ENCODE measurements at places on chromosomes 5 and 9.

- DNase-seq = no peak
Observed at GRCh38 chr9:85212209-85212608, 529.5 kb downstream of the AGTPBP1 start.

- DNase-seq = no peak
Observed at GRCh38 chr5:133714161-133714915, 102.0 kb upstream of the FSTL4 start.

GRCh38 chr5:66247176-66247960 is 103.3 kb downstream of the SREK1 start:
- DNase-seq = no peak

GRCh38 chr9:130156672-130157071 is 15.5 kb upstream of the NCS1 start:
- no peak for DNase-seq

- peak; percentile 64 for DNase-seq
Observed at GRCh38 chr5:179907556-179908324, at the start of gene TBC1D9B. TBC1D9B (minus strand) TSS chr5:179907897; CDS start chr5:179907821, 76 bp downstream.

GRCh38 chr9:105330201-105330600 is 85.8 kb downstream of the SLC44A1 start:
- DNase-seq = no peak

- no peak for DNase-seq
Observed at GRCh38 chr5:81800797-81801196, 49.9 kb upstream of the SSBP2 start.

DNA sequence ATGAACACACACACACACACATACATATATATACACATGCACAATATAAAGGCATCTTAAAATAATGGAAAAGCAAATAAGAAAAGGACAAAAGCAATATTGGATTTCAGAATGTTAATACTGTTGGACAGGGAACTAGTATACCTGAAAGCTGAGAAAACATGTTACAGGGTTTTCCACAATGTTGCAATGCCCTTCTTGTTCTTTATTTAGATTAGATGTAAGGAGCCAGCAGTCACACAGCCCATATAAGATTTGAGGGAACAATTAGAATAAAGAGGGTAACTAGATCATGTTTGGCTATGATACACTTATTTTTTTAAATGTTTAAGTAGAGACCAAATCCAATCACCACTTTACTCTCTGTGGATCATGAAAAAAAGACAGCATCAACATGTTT is 61.7 kb downstream of the SH3TC2 start:
- no peak for DNase-seq

GRCh38 chr5:130549884-130550561 is 615.0 kb downstream of the HINT1 start:
- no peak for DNase-seq

GRCh38 chr9:137449081-137449844 is 8.1 kb upstream of the ENTPD8 start:
- no peak for DNase-seq

DNA sequence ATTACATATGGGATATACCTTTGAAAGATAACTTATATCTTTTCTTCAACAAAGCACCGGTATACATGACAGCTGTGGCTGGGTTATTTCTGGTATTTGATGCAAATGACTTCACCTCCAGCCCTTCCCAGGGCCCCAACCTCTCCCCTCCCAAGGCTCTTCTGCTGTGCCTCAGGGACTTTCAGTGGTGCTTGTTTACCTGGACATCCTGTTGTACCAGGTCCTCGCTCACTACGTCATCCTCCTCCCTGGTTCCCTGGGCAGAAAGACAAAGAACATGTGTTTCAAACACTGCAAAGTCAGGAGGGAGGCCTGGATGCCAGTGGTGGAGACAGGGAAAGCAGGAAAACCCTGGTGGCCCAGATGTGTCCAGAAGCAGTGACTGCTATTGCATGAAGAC is 23.4 kb downstream of the ANXA6 start:
- no peak for DNase-seq

GRCh38 chr5:3993856-3994473 is 398.3 kb downstream of the IRX1 start:
- no peak for DNase-seq

GRCh38 chr9:7118633-7119032 is 360.9 kb downstream of the KDM4C start:
- DNase-seq = no peak

GRCh38 chr5:126852841-126853271 is 75.9 kb downstream of the LMNB1 start:
- no peak for DNase-seq

DNA sequence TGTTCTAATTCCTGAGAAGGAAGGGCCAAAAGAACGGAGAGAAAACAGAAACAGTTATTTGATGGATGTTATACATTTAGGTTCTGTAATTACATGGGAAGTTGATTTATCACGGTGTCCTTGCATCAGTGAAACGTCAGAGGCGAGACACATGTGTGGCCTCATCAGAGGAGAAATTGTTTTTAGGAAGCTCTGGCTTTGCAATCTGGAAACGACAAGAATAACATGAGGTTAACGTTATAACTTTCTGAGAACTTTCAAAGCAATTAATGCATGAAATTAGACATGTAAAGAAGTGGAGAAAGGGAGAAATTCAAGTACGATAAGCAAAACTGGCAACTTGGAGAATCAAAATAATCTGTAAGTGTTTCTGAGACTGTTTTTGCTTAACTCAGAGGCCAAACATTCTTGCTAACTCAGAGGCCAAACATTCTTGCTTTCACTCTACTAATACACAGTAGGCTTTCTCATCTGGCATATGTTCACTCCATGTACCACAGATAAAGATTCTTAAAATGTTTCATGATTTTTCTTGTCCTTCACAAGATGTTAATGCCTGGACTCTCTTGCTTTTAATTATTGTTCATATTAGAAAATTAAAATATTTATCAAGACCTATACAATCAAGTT is 933.0 kb downstream of the TLE4 start:
- DNase-seq = no peak

DNA sequence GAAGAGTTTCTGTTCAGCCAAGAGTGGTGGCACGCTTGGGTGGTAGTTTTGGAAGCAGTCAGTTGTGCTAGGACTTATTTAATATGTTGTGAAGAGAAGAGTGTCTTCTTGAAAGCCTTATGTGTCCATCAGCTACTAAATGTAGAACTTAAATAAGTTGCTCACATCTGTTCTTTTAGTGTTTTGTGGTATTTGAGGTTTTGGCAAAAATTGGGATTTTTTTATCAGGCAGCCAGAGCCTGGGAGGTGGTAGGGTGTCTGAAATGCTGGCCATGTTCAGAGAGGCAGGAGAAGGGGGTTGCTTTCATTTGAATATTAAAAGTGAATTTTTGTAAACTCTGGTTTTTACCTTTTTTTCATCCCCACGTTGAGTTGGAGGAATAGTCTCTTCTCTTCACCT is 24.2 kb upstream of the ZBTB34 start:
- DNase-seq = no peak

GRCh38 chr5:150904479-150905311 is at the start of gene ZNF300:
ZNF300 (minus strand) TSS chr5:150904980; CDS start chr5:150903155, 1,825 bp downstream.
- DNase-seq = peak; percentile 27

Measured in activated CD4-positive, alpha-beta T cell treated with anti-CD3 and anti-CD28 coated beads for 4 hours (primary cell).